ENCODE measurements at places on chromosomes 5 and 9. TPM values are rescaled to one million over a fixed set of nuclear protein-coding genes. Genes with fewer than 3 reads are reported as not detected.
A peak's percentile ranks its signal among the peaks of the same experiment; 100 is the strongest.

DNA sequence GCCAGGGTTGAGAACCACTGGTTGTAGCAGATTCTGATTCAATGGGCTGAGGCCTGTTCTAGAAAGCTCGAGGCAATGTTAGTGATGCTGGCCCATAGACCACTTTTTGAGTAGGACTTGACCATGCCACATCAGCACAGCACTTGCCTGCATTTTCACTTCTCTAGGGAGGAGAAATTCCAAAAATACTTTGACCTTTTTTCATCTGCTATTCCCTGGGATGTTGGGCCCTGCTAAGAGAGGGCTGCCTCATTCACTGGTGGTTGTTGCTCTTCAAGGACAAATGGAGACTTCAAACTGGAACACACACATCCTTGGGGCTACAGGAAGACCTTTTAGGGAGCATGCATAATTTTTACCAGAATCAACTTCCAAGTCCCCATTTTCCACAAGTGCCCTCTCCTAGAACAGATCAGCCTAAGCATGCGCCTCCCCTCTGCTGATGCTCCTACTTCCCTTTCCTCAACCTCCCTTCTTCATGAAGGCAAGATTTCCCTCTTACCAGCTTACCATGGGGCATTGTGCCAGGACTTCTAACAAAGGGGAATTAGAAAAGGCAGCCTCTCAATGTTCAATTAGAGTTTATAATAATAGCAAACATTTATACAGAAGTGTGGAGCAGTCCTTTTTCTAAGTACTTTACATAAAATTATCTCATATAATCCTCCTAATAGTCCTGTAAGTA is 12.7 kb upstream of the TGFBI start:
- peaks cover 38% of the 10 kb centered on the region for H3K4me1 ChIP-seq
- H3K27ac ChIP-seq: no peak overlapping the region
- no peak overlapping the region for H3K4me3 ChIP-seq
- no peak for DNase-seq
- H3K36me3 ChIP-seq: no peaks in the 10 kb centered on the region
- no peaks in the 10 kb centered on the region for H3K27me3 ChIP-seq

GRCh38 chr9:74696520-74696919 is 191.2 kb downstream of the TRPM6 start:
- H3K27me3 ChIP-seq: no peaks in the 10 kb centered on the region
- no peaks in the 10 kb centered on the region for H3K4me1 ChIP-seq
- no peak overlapping the region for H3K27ac ChIP-seq
- no peak overlapping the region for H3K4me3 ChIP-seq

- peaks cover 7% of the 10 kb centered on the region for H3K36me3 ChIP-seq
- H3K4me1 ChIP-seq: no peaks in the 10 kb centered on the region
- no peak overlapping the region for H3K27ac ChIP-seq
- no peaks in the 10 kb centered on the region for H3K27me3 ChIP-seq
These were observed 35.6 kb downstream of the TPPP start for GRCh38 chr5:657570-657969.

DNA sequence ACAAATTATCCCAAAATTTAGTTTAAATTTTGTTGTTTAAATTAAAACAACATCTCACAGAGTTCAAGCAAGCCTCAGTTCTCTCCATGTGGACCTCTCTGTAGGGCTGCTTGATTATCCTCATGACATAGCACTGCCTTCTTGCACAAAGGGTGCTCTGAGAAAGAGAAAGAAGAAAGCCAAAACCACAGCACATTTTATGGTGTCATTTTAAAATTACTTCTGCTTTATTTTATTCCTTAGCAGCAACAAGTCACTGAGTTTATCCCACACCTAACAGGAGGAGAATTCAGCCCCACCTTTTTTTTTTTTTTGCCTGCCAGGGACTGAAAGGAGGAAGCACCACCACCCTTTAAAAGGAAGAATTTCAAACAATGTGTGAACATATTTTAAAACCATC is 12.8 kb upstream of the KCNV2 start:
- no peaks in the 10 kb centered on the region for H3K36me3 ChIP-seq
- H3K27me3 ChIP-seq: no peaks in the 10 kb centered on the region
- H3K4me1 ChIP-seq: no peaks in the 10 kb centered on the region
- DNase-seq: no peak

DNA sequence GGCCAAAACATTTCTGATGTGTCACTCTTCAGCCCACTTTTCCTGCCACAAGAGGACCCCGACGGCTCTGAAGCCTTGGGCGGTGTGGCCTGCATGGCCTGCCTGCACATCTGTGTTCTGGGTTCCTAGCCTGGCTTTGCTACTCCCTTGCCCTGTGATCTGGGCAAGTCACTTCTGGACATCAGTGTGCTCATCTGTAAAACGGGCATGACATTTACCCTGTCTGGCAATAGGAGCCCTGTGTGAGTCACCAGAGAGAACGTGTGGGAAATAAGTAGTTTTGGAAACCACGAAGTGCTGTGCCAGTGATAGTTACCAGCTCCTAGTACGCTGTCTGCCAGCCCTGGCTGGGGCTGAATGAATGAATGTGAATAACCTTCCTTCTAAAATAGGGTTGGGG is 90.8 kb downstream of the MACROH2A1 start:
- H3K27me3 ChIP-seq: no peaks in the 10 kb centered on the region
- no peaks in the 10 kb centered on the region for H3K36me3 ChIP-seq
- DNase-seq: peak; percentile 17
- no peaks in the 10 kb centered on the region for H3K4me1 ChIP-seq
- no peak overlapping the region for H3K27ac ChIP-seq

DNA sequence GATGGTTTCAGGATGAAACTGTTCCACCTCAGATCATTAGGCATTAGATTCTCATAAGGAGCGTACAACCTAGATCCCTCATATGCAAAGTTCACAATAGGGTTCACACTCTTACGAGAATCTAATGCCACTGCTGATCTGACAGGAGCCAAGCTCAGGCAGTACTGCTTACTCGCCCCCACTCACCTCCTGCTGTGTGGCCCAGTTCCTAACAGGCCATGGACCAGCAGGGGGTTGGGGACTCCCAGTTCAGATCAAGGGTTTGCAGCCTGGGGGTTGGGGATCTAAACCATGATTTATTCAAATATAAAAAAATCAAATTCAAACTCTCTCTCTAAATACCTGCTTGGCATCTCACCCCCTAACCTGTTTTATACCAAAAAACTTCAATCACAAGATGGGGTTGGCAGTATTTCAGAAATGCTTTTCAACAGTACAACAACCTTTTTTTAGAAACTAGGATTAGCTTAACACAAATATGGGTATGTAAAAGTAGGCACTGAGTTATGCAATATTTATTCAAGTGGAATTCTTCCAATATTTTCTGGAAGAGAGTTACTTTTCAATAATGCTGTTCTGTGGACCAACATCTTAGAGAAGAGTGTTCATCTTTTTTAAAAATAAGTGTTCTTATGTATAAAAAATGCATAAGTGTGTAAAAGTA is 30.1 kb upstream of the SLC12A2 start:
- H3K4me1 ChIP-seq: no peaks in the 10 kb centered on the region
- no peaks in the 10 kb centered on the region for H3K27me3 ChIP-seq
- H3K4me3 ChIP-seq: no peak overlapping the region
- no peak overlapping the region for H3K27ac ChIP-seq

GRCh38 chr9:96015876-96016686 is 140.6 kb downstream of the ERCC6L2 start:
- no peak overlapping the region for H3K4me3 ChIP-seq
- no peak overlapping the region for H3K27ac ChIP-seq
- H3K36me3 ChIP-seq: peaks cover 4% of the 10 kb centered on the region
- no peaks in the 10 kb centered on the region for H3K27me3 ChIP-seq
- peaks cover 3% of the 10 kb centered on the region for H3K4me1 ChIP-seq

DNA sequence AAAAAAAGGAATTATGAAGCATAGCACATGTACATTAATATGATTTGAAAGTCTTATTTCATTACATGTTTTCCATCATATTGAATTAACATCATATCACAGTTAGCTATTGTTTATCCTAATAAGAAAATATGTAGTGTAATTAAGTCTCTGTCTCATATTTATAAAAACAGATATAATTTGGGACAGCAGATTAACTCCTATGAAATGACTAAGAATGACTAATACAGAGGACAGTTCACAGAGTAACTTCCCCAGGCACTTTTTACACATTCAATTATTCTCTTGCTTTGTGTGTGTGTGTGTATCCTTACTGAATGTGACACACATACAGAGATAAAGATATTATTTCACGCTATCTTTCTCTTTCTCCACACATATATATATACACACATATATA is 2400.9 kb upstream of the C9orf72 start:
- H3K27ac ChIP-seq: no peak overlapping the region
- no peaks in the 10 kb centered on the region for H3K27me3 ChIP-seq
- no peak overlapping the region for H3K4me3 ChIP-seq
- H3K4me1 ChIP-seq: no peaks in the 10 kb centered on the region
- no peaks in the 10 kb centered on the region for H3K36me3 ChIP-seq

DNA sequence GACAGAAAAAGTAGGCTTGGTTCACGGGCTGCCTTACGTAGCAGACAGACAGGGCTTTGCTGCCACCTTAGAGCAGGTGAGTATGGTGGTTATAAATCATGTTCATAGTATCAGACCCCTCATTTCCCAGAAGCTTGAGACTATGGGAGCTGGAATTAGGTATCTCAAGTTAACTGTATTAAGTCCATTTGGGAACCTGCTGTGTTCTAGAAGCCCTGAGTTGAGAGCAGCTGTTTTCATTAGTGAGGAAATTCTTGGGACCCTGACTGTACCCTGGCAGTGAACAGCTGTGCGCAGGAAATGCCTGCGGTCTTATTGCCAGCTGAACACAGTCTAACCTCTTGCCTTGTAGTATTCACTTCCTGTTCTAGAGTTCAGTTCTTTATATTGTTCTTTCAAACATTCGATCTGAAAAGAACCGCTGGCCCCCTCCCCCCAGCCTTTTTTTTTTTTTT is 29.8 kb downstream of the UGCG start:
- H3K27me3 ChIP-seq: no peaks in the 10 kb centered on the region
- peaks cover 7% of the 10 kb centered on the region for H3K36me3 ChIP-seq
- H3K4me3 ChIP-seq: no peak overlapping the region
- DNase-seq: no peak
- no peak overlapping the region for H3K27ac ChIP-seq

GRCh38 chr5:55231029-55231918 is 2.1 kb downstream of the CCNO start:
- H3K4me3 ChIP-seq: peak overlapping the region; percentile 49
- no peaks in the 10 kb centered on the region for H3K36me3 ChIP-seq

DNA sequence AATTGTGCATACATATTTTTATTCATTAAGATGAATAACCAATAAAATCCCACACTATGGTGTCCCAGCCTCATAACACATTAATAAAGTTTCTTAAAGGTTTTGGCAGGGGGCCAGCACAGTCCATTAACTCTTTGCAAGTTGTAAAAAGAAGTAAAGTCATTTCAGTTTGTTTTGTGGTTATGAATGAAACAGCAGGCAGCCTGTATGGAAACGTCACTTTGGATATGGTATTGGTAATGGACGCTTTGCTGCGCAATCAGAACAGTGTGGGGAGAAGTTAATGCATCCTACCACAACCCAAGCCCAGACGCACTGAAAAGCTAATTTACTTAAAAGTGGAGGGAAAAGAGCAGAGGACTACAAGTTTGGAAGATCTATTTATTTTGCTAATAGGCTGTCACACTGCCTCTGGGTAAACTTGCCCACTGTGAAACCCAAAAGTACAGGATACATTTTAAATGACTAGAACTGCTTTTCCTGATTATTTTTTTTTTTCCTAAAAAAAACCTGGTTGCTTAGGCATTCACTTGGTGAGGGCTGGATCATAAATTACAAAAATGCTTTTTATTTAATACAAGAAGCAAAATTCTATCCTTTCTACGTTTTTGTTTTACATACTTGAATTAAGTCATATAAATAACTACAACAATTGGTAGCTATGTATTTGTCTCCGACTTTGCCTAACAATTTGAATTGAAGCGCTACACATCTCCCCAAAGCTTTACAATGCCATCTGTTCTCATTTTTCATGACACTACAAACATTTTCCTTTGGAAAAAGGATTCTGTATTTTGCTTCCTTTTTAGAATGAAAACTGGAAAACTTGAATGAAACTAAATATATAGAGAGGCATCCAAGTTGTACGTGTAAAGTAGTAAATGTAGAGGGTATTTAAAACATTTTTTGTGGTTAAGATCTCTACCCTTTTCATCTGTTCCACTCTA is 104.3 kb downstream of the NFIB start:
- H3K4me3 ChIP-seq: no peak overlapping the region
- H3K36me3 ChIP-seq: no peaks in the 10 kb centered on the region
- H3K4me1 ChIP-seq: peaks cover 55% of the 10 kb centered on the region
- no peak overlapping the region for H3K27ac ChIP-seq

DNA sequence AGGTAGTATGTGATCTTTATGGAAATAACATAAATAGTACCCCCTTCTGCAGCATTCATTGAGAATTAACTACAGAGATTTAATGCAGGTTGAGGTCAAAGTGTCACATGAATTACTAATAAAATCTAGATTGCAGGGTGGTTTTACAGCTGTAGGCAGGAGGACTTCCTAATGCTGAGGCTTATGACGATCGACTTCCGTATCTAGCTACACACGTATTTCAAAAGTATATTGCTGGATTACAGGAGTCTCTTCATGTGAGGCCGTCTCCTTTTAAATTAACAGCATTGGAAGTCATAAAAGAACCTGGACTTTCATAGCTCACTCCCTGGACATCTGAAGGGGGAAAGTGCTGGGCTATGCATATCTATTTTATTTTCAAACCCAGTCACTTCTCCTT is 180.9 kb downstream of the OSTF1 start:
- no peak overlapping the region for H3K4me3 ChIP-seq
- no peaks in the 10 kb centered on the region for H3K36me3 ChIP-seq
- H3K4me1 ChIP-seq: peaks cover 7% of the 10 kb centered on the region
- H3K27me3 ChIP-seq: no peaks in the 10 kb centered on the region
- H3K27ac ChIP-seq: no peak overlapping the region
- DNase-seq: no peak

DNA sequence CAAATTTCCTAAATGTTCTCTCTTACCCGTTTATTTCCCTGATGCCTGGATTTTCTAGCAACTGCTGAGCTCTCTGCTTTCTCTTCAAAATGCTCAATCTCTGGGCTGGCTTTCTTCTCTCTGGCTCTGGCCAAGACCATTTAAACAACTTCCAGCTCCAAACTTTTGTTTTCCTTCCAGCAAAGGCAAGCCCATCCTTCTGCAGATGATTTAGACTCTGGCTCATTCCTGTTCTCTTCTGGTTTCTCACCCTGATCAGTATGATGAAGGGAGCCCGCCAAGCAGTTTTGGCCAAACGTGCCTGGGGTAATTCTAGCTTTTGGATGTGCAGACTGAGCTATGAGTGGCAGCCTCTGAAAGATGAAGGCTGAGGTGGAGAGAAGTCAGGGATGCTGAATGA is 78.1 kb downstream of the HSPA4 start:
- H3K27me3 ChIP-seq: no peaks in the 10 kb centered on the region
- H3K4me1 ChIP-seq: no peaks in the 10 kb centered on the region
- no peak for DNase-seq
- H3K36me3 ChIP-seq: no peaks in the 10 kb centered on the region
- no peak overlapping the region for H3K4me3 ChIP-seq
- no peak overlapping the region for H3K27ac ChIP-seq

The WNK2 gene
- 4.4 TPM for total RNA-seq

The HCN1 gene
- total RNA-seq: under 0.01 TPM

The AFAP1L1 gene
- total RNA-seq: 11.6 TPM

The SPINK1 gene
- 0.33 TPM for total RNA-seq

The RORB gene
- total RNA-seq: 0.05 TPM

The SPAAR gene
- 2.4 TPM for total RNA-seq

The GPR150 gene
- 0.08 TPM for total RNA-seq

The IFNA14 gene
- total RNA-seq: not detected

The TAF11L10 gene
- total RNA-seq: not detected

The SLC36A3 gene
- total RNA-seq: not detected

The AGGF1 gene
- 16.7 TPM for total RNA-seq

The FAM169A gene
- 5.0 TPM for total RNA-seq

All from liver (tissue), 10 donors.